Head of caudate nucleus (tissue), 42 donors: ENCODE measurements at places on chromosomes 16 and 17.

GRCh38 chr16:3020604-3021448 is 658 bp downstream of the TNFRSF12A start:
- DNase-seq = peak; percentile 78

- no peak for DNase-seq
These were observed 60.5 kb upstream of the EFCAB3 start for GRCh38 chr17:62319846-62320245.

DNA sequence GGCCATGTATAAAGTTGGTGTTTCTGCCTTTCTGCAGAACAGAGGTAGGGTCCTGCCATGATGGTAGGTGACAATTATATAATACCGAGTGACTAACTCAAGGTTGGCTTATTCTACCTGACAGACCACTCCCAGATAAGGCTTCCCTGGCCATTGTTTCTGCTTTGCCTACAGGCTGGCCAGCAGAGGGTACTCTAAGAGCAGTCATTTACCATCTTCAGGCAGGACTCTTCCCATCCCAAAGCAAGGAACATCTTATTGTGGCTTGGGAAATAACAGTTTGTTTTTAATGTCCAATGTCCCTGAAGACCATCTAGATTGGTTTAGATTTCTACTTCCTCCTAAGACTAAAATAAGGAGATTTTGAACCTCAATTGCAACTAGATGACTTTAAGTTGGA is 74.1 kb downstream of the SNX11 start:
- no peak for DNase-seq

DNA sequence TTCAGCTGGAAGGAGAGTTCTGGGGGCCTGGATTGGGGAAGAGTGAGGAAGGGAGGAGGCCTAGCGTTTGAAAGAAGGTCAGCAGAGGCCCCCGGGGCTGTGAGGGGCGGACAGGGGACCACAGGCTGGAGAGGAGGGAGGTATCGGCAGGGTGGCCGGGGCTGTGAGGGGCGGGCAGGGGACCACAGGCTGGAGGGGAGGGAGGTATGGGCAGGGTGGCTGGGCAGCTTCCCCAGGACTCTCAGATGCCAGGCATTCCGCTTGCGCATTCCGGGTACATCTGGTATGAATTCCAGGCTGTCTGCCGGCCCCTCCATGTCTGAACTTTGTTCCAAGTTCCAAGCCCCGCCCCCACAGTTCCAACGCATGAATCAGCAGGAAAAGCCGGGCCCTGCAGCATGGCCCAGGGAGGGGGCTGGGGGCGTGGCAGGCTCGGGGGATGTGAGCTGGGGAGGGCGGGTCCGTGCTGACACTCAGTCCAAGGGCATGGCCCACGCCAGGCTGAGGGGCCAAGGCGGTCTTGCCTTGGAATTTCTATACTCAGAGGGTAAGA is 4.3 kb upstream of the TLCD2 start:
- DNase-seq = peak; percentile 70

DNA sequence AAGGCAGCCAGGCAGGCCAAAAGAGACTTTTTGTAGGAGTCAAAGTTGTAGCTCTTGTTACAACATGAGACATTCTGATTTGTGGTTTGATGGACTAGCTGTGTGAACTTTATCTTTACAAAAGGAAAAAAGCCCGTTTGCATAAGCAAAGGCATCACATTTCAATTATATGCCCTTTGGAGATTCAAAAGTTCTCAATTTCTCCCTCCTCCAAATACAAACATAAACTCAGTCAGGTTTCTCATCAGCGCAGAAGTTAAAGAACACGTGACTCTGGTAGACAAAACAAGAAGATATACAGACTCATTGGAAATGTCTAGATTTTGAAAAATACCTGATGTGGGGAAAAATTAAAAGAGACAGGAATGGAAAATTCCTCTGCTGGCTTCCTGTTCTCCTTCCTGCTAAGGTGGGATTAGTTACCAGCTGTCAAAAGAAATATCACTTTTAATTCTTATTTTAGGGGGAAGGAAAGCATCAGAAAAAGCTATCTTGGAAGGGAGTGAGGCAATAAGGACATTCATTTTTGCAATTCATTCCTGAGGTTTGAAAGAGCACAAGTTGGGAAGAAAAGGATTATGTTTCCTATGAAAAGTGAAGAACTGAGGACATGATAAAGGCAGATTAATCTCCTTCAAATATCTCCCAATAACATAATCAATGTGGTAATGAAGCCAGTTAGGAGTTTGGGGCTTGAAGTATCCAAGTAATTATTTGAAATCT is 4.6 kb upstream of the KCNJ16 start:
- no peak for DNase-seq

- DNase-seq = no peak
These were observed 160.4 kb downstream of the KCNJ2 start for GRCh38 chr17:70329721-70330120.

DNA sequence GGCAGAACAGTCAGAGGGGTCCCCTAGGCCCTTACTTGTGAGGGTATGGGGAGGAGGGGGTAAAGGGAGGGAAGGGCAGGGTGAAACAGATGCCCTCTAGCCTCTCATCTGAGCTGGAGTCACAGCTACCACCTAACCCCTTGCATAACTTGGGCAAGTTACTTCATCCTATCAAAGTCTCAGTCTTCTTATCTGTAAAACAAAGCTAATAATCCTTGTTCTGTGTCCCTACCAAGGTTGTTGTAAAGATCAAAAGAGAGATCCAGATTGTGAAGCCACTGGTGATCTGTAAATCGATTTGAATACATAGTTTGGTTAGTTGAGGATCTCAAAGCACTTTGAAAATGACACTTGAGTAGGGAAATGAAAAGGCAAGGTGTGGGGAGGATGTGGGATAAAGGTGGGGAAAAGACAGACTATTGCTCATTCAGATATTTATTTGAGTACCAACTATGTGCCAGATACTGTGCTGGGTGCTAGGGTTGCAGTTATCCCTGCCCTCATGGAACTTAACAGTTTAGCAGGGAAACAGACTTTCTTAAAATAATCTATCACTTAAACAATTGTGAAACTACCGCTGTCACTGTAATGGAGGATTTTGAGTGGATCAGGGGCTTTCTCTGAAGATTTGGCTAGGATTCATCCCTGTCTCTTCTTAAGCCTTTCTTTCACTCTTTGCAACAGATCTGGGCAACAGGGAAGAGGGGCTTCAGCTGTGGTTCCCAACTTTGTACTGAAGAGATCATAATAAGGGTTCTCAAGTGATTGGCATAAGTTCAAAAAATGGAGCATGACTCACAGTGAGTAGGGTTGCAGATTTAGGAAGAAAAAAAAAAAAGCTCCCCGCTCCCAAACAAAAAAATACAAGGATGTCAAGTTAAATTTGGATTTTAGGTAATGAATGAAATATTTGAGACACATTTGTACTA is 3.0 kb downstream of the HEATR9 start:
- DNase-seq = no peak

DNA sequence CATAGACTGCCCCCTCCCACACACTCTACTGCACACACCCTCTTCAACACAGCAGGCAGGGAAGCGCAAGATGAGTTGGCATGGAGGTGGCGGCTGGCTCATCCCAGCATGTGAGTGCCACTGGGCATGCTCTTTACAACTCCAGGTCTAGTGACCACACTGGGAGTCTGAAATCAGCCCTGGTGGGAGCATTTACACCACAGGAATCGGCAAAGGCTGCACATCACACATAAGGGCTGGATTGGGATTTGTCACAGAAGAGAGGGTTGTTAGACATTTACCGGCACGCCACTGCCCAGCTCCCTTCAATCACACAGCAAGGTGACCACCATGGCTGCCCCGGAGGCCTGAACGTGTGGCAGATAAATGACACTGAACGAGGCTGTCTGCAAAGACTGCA is 49.4 kb downstream of the ENGASE start:
- no peak for DNase-seq

GRCh38 chr16:11440657-11441012 is 95.4 kb downstream of the RMI2 start:
- no peak for DNase-seq
